Vagina (tissue), 2 donors: ENCODE measurements at places on chromosomes 3 and 15. TPM values are rescaled to one million over a fixed set of nuclear protein-coding genes. Genes with fewer than 3 reads are reported as not detected.

The PLEKHO2 gene
- 34.9 TPM for total RNA-seq

The TXNRD3 gene
- 7.1 TPM for total RNA-seq

The KNG1 gene
- not detected for total RNA-seq

GRCh38 chr3:131350506-131350905 is 31.1 kb upstream of the NUDT16 start:
- DNase-seq, result no peak

- DNase-seq, result no peak
Observed at GRCh38 chr15:96888764-96889163, 558.3 kb downstream of the NR2F2 start.

DNA sequence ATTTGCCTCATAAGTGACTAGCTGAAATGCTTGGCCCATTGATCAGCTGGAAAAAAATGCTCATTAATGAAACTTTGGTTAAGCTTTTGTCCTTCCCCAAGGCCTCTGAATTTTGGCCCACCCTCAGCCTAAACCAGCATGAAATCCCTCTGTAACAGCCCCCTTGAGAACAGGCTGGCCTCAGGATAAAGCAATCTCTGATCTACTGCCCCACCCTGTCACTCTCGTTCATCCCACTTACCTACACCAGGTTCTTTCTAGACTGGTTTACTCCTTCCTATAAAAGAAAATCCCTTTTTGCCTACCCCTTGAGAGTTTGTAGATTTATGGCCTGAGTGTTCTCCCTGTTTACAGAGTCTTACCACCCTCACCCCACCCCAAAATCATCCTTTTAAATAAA is 3.4 kb upstream of the AEN start:
- no peak for DNase-seq

- DNase-seq, result no peak
Observed at GRCh38 chr3:150149651-150150051, 179.0 kb upstream of the PFN2 start.

GRCh38 chr3:18655827-18656226 is 230.7 kb upstream of the SATB1 start:
- no peak for DNase-seq

- DNase-seq, result no peak
Observed at GRCh38 chr15:23038726-23039142, 635 bp downstream of the TUBGCP5 start.

GRCh38 chr15:90571063-90571541 is 41.4 kb downstream of the CRTC3 start:
- no peak for DNase-seq

DNA sequence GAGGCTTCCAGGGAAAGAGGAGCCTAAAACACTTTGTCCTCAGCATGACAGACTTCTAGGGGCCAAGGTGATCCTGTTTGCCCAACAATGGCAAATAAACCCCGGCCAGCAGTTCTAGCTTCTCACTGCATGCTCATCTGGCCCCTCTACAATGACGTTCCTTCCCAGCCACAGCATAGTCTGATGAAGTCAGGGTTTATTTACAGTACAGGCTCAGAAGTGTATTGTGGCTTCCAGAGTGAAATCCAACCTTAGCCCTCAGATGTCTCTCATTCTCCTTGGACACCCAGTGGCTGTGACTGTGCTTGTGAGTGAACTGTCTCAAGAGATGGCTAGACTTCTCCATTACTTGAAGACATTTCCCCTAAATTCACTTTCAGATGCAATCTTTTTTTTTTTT is 40.8 kb downstream of the BFSP2 start:
- no peak for DNase-seq

DNA sequence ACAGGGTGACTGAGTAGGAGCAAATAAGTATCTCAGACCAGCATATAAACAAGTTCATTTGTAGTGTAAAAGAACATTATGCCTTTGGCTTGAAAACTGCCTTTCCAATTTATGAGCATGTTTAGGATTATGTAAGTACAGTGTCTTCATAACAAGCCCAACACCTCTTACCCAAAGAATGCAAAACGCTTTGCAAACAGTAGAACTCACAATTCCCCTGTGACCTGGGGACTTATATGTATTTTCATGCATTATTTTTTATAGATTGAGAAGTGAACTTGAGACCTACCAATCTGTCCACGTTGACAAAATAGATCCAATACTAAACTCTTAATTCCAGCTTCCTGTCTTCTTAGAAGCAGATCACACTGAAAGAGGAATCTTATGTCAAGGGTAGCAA is 202.1 kb downstream of the TP63 start:
- DNase-seq, result no peak
